Chondrocyte (in vitro differentiated cells): ENCODE measurements at places on chromosomes 16 and 17. TPM values are rescaled to one million over a fixed set of nuclear protein-coding genes. Genes with fewer than 3 reads are reported as not detected.

SMURF2 gene
- 33.4 to 41.0 TPM (median 36.2 TPM) in 3 replicates for total RNA-seq

CCL2 gene
- total RNA-seq, result 15.4 to 42.1 TPM (median 36.6 TPM) in 3 replicates

TBC1D3D gene
- 0.27 TPM in 1 of 3 replicates, not detected in the others for total RNA-seq

GRCh38 chr16:86294535-86295196 lies 215.7 kb upstream of the FOXF1 start:
- DNase-seq, result no peak

DNA sequence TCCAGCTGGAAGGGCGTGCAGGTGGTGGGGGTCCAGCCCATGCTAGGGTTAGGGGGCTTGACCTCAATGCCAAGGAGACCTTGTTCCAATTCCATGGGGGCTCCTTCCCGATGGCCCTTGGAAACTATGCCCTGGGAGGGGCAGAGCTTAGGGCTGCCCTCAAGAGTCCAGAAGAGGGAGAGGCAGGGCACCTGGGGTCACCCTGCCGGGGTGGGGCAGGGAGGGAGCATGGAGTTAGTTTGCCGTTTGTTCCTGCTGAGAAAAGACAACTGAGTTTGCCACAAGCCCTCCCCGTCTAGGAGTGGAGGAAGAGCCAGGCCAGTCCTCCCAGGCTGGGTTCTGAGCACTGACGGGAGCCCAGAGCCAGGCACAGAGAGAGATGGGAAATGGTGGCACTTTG lies 21.4 kb downstream of the MMP15 start:
- no peak for DNase-seq

DNA sequence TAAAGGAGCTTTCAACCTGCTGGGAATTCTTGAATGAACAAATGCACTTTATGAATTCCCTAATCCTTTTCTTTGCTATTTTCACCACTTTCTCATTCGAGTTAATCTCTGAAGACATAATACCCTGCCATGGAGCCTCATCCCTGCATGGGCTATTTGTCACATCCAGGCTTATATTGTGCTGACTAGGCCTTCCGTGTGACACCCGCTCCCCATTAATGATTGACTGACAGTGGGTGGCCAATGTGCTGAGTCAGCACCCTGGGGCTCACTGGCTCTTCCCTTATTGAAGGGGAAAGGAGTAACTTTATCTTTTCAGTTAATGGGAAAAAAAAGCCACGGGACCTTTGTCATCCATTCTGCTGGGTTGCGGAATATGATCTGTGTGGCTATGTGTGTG lies 1024.8 kb upstream of the EEF2KMT start:
- no peak for DNase-seq

DNA sequence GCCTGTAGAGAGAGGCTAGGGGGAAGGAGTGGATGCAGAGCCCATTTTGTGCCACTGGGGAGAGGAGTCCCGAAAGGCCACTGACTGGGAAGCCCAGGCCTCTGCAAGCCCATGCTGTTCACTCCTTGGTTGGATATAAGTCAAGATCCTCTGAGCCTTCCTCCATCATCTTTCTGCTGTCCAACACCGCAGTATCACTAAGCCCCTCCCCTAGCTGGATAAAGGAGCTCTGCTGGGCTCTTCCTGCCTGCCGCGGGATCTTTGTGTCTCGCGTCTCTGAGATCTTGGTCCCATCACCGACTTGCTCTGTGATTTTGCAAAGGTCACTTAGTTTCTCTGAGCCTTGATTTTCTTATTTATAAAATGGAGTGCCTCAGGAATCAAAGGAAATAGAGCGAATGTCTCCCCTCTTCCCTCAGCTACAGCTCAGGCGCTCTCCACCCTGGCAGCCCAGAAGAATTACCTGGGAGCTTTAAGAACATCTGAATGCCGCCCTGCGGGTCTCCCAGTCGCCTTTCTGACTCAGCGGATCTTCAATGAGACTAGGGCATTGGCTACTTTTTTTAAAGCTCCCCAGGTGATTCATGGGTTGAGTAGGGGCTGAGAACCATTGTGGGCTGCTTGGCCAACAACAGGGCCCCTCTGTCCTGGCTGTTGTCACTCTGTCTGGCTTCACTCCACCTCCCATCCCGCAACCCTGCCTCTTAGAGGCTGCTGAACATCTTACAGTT lies 25.2 kb upstream of the TMEM220 start:
- DNase-seq, result no peak
